ENCODE measurements at places on chromosomes 16 and 17. TPM values are rescaled to one million over a fixed set of nuclear protein-coding genes. Genes with fewer than 3 reads are reported as not detected.

DNA sequence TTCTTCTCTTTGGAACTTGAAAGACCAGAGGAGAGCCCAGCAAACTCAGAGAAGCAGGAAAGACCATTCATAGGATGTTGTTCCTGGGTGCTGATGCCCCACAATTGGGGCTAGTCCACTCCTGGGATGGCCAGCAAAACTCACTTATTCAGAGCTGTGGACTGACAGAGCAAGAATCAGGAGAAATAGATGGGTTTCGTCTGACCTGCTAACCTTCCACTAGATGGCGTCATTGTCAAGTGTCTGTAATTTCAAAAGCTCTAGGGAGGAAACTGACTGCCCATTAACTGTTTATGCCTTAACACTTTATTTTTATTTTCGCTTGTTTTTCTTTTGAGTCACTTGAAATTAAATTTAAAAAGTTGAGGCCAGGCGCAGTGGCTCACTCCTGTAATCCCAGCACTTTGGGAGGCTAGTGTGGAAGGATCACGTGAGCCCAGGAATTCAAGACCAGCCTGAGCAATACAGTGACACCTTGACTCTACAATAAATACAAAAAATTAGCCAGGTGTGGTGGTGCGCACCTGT lies 28.7 kb upstream of the MILR1 start:
- DNase-seq = peak; percentile 87

DNA sequence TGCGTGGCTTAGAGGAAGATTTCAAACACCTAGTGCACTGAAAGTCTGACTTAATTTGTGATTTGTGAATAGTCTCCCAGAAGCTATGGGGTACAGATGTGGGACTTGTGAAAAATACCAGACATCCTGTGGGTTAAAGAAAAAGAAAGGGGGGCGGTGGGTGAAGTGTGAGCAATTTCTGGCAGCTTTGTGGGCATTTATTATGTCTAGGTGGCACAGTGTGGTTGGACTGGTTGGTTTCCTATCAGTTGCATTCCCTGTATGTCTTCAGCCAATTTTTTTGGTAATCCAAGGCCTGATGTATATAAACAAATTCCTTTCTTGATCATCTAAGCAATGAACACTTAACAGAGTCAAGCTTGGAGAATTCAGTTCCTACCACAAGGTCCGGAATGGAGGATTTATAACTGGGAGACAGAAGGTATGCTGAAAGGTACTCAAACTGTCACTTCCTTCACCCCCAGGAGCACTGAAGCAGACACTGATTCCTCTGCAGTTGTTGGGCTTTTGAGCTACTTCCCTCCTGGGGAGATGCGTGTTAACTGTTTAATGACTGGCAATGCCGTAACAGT lies 211.6 kb downstream of the WWOX start:
- DNase-seq = no peak

DNA sequence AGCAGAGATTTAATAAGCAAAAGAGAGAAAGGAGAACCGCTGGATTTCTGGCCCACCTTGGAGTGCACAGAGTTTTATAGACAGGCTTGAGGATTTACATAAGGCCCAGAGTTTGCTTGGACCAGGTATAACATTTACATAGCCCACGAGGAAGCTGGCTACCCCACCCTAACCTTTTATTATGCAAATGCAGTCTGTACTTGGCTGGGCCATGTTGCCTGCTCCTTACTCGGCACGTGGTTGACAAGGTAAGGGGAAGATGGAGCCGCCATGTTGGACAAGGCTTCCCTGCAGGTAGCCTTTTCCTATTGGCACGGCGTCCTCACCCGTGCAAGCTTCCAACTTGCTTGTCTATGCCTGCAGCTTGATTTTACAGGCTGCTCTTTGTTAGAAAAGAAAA lies 35.2 kb upstream of the HS3ST3A1 start:
- DNase-seq = no peak

GRCh38 chr16:25040543-25040942 lies 25.4 kb upstream of the ARHGAP17 start:
- no peak for DNase-seq

GRCh38 chr16:79422064-79422463 lies 178.5 kb downstream of the MAF start:
- no peak for DNase-seq

DNA sequence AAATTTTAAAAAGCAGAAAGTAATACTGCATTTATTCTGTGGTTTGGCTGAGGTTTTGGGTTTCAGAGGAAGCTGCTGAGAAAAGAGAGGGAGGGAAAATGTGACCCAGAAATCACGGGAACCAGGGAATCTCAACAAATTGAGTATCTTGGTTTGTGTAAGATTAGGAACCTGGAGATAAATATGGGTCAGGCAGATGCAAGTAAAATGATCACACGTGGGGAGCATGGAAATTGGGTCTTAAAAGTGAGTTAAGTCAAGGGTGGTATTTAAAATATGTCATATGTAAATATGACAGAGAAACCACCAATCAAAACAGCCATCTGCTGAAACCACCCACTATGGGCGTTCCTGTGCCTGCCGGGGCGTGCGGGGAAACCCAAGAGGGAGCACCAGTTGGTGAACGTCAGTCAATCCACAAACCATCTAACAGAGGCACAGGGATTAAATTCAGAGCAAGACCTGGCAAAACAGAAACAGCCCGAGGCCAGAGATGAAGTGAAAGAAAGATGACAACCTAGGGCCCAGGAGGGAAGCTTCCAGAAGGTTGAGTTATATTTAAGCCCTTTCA lies 33.4 kb downstream of the CDH13 start:
- no peak for DNase-seq

- DNase-seq = peak; percentile 92
These were observed 1.6 kb downstream of the TMC8 start for GRCh38 chr17:78132084-78132676.

DNA sequence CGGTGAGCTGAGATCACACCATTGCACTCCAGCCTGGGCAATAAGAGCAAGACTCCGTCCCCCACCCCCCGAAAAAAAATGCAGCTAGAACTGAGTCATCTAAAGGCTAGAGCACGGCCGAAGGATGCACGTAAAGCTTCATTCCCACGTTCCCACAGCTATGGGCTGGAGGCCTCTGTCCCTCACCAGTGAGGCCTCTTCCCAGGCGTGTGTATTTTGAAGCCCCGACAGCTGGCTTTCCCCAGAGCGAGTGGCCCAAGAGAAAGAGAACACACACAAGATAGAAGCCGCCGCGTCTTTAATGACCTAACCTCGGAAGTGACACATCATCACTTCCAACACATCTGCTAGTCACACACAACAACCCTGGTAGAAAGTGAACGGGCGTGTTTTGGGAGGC lies 6.6 kb upstream of the KCTD5 start:
- no peak for DNase-seq

Gene TMEM114
- not detected for polyA plus RNA-seq

DNA sequence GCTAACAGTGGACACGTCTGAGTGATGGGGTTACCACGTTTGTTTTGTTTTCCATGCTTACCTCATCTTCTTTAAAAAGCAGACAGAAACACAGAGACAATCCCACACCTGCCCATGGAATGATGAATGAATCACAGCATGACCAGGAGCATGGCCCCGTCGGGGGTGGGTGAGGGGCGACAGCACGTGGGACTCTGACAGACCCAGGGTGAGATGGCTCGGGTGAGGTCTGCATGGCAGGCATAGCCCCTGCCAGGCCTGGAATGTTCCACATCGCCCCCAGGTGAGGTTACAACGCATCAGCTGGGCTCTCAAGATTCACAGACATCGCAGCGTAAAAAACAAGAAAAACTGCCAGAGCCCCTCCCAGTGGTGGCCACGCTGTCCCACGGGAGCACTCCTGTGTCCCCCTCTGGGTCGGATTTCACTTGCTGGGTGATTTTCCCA lies 18.1 kb downstream of the SLC7A5 start:
- no peak for DNase-seq

- peak; percentile 80 for DNase-seq
These were observed 151.2 kb downstream of the MSI2 start for GRCh38 chr17:57407287-57408070.

Gene MEOX1
- 2.6 TPM for polyA plus RNA-seq

Gene TMC5
- 28.0 TPM for polyA plus RNA-seq

GRCh38 chr17:55395803-55396505 lies 25.7 kb downstream of the MMD start:
- DNase-seq = no peak

- peak; percentile 48 for DNase-seq
These were observed 19.9 kb downstream of the MYO18A start for GRCh38 chr17:29160253-29160652.

DNA sequence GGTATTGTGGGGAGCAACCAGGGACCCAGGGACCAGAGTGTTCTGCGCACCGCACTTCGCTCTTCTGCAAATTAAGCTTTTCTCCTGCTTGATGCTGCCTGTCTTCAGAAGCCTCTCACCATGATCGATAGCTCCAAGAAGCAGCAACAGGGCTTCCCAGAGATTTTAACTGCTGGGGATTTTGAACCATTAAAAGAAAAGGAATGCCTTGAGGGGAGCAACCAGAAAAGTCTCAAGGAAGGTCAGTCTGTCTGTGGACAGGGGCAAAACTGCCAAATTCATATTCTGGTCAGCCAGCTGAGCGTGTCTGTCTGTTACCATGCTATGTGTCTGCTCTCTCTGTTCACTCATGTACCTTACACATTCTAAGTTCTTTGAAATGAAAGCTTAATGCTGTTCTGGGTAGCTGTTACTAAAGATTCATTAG lies 115.7 kb downstream of the MRTFB start:
- no peak for DNase-seq

Gene CXCL16
- 26.6 TPM for polyA plus RNA-seq

Gene KRTAP9-8
- not detected for polyA plus RNA-seq

GRCh38 chr16:29686740-29687332 lies 7.9 kb downstream of the QPRT start:
- no peak for DNase-seq

- peak; percentile 79 for DNase-seq
These were observed 263.8 kb downstream of the HS3ST3A1 start for GRCh38 chr17:13337864-13338371.

Gene PRSS22
- polyA plus RNA-seq = 22.7 TPM

Gene LRRC45
- 21.1 TPM for polyA plus RNA-seq

Gene CDRT15
- polyA plus RNA-seq = not detected

Gene SLFN14
- not detected for polyA plus RNA-seq

DNA sequence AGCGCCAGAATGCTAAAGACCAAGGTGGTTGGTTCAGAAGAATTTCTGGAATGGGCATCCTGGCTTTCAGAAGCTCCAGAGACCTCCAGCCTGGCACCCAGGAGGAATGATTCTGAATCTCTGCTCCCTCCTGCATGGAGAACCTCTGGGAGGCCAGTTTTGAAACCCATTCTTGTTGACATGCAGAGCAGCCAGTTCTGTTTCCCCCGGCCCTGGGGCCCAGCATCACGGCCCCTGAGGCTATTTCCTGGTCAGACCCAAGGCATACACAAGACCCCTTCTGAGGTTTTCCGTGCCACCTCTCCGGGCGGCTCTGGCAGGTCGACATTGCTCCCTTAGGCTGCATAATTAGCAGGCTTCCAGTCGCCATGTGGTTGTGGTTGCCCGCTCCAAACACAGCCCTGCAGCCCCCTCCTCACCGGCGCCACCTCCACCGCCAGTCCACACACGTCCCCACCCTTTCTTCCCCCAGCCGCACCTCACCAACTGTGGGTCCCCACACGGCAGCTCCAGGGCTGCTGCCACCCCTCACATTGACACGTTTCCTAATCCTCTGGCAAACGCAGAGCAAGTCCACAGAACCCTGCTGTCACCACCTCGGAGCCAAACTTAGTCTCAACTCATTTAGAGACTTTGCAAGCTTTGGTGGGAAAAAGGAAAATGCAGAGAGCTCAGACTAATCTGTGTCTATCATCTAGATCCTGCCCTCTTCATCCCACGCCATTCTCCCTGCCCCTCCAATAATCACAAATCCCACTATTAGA lies 367.1 kb downstream of the SOX9 start:
- no peak for DNase-seq

Gene GFAP
- 0.23 TPM for polyA plus RNA-seq

- DNase-seq = no peak
These were observed 74.2 kb downstream of the HAPSTR1 start for GRCh38 chr16:9165681-9166080.

DNA sequence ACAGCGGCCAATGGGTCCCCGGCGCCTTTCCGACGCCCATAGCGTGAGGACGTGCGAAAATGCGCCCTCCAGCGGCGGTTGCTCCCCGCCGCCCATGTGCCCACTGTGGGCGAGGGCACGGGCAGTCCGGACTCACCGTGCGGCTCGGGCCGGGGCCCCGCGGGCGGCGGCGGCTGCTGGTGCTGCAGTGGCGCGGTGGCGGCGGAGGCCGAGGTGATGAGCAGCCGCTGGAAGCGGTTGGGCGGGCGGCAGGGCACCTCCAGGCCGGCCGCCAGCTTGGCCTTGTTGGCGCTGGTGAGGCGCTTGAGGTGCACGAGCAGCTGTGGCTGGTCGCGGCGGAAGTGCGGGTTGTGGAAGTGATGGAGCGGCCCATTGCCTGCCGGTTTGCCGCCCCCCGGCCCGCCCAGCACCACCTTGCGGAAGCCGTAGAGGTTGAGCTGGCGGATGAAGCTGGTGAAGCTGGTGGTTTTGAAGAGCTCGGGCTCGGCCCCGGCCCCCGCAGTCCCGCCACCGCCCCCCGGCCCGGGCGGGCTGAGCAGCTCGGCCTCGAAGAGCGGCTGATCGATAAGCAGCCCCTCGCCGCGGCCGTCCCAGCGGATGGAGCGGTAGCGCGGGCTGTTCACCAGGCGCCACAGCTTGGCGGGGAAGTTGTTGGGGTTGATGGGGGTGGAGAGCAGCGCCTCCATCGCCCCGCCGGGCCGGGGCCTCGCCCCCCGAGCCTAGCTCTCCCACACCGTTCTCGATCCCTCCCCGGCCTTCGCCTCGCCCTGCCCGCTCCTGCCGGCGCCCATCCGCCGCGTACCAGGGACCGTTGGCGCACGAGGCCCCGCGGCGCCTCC lies at the start of gene HSF5:
Gene HSF5, minus strand, starts transcription at position 820 of the 839 bp plus-strand sequence. Its CDS starts 134 bp downstream, at position 686.
- DNase-seq = peak; percentile 36

- no peak for DNase-seq
These were observed 26.7 kb downstream of the CDK12 start for GRCh38 chr17:39487946-39488345.

GRCh38 chr16:73845238-73846006 lies 451.2 kb upstream of the PSMD7 start:
- no peak for DNase-seq

DNA sequence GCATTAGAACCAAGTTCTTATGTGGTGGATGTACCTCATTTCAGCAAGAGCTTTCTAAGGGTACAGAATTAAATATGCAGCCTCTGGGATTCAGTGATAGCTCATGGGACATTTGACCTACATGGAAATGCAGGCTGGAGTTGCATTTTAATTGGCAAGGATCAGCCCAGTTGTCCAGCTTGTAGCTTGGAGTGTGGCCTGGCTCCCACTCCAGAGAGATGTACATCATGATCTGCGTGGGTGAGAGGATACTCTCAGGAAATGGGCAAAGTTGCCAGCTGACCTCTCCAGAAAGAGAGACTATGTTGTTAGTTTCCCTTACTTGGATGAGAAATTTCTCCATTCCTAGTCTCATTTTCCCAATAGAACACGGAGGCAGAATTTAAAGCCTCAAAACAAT lies 555.3 kb downstream of the MAF start:
- DNase-seq = no peak

DNA sequence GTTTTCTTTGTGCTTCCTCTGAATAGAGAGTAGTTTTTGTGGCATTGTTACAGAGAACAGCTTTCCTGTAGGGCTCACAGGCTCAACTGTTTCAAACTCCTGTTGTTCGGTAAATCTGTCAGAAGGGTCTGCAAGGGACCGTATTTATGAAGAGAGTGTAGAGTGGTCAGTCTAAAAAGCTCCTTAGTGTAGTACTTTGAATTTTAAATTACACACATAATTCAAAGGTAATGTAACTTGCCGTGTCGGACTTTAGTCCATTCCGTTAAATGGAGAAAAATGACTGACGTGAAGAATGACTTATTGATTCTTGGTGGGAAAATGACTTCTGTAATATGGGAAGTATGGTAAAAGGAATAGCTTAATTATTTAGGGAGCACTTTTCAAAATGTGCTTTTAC lies 190.9 kb downstream of the WWOX start:
- no peak for DNase-seq

Data from stomach (tissue), 19 donors.